ENCODE measurements at places on chromosomes 13 and 19.

DNA sequence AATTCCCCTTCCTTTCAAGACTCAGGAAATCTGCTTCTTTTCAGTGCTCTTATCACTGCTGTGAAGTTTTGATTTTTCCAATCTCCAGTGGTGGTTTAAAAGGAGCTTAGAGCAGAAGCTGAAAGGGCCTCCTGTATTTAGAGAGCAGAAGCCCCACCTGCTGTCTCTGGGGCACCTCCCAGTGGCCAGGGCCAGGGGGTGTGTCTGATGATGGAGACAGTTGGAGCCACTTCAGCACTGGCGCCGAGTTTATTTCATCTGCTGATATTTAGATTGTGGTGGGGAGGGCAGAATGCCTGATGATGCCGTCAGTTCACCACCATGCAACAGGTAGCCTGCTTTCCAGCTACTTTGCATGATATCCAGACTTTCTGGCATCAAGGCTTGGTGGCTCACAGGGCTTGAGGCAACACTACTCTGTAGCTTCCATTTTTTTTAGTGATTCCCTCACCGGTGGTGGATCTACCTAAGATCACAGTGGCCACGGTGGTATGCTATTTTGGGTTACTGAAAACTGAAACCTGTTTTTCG is 371.9 kb downstream of the KCNRG start:
- DNase-seq = peak; percentile 16

DNA sequence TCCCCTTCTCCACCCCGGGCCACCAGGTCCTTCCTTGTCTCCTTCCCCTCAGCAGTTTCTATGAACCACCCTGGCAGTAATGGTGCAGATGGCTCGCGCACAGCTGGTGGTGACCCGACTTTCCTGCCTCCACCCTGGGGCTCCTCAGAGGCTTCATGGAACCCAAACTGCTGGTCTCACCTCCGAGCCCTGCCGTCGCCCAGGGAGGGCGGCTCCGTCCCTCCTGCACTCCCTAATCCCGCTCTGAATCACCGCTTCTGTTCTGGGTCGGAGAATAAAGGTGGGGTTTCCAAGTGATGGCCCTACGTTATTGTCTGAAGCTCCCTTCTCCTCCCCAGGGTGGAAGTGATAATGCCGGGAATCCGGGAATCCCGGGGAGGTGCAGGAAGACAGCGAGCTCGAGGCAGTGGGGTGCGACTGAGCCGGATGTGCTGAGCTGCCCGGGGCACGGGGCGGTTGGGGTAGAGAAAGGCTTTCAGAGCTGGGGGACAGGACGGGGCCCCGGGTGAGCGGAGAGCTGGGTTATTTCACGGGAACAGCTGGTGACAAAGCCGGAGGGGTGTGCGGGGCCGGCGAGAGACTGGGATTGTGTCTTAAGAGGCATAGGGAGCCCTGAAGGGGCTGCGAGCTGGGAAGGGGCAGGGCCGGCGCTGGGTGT is 711 bp downstream of the FUT2 start:
- no peak for DNase-seq

- no peak for DNase-seq
Observed at GRCh38 chr19:42024622-42025111, 30.6 kb upstream of the ATP1A3 start.

DNA sequence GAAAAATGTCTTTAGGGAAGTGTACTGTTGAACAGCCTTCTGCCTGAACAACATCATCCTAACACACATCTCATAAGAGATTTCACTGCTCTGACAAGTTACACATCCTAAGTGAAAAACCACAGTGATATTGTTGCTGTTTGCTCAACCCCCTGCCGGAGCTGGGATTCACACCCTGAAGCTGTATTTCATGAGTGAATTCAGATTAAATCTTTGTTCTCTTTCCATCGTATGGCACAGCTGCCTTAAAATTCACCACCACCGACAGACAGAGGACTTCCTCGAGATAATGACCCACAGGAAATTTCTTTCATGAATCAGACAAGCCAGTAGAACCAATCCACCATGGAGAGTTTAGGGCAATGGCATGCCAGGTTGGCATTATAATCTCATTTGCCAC is 280.8 kb downstream of the DCT start:
- DNase-seq = no peak

GRCh38 chr19:38945562-38946228 is 15.0 kb downstream of the MRPS12 start:
- DNase-seq = no peak

DNA sequence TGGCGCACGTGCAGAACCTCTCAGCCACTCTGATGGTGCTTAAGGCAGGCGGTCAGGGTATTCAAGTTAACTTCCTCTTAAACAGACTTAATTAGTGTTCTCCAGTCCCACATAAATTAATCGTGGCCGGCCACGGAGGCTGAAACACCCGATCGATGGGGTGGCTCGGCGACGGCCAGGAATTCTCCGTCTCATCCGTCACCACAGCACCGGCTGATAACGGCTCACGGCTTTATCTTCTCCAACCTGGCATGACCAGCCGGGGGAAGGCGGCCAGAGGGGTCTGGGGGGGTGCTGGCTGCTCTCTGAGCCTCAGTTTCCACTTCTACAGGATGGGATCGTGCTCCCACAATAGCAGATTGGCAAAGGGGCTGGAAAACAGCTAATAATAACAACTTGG is 32.6 kb upstream of the TCF3 start:
- no peak for DNase-seq

- DNase-seq = no peak
Observed at GRCh38 chr13:77477299-77477848, 58.1 kb upstream of the SCEL start.

DNA sequence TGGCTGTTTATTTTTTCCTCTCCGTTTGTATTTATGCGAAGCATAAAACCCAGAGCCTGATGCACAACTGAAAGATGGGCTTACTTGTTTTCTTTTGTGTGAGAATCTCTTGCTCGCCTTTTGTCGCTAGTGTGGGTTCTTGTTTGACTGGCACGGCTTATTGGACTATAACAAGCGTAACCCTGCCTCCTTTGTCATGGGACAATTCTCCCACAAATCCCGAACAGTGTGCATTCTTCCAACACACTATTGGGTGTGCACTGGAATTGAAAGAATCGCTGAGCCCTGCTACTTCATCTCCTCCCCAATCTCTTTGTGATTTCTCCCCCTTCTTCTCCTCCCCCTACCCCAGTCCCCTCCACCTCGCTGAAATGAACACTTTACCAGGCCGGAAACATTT is 110.8 kb downstream of the ZIC5 start:
- no peak for DNase-seq

DNA sequence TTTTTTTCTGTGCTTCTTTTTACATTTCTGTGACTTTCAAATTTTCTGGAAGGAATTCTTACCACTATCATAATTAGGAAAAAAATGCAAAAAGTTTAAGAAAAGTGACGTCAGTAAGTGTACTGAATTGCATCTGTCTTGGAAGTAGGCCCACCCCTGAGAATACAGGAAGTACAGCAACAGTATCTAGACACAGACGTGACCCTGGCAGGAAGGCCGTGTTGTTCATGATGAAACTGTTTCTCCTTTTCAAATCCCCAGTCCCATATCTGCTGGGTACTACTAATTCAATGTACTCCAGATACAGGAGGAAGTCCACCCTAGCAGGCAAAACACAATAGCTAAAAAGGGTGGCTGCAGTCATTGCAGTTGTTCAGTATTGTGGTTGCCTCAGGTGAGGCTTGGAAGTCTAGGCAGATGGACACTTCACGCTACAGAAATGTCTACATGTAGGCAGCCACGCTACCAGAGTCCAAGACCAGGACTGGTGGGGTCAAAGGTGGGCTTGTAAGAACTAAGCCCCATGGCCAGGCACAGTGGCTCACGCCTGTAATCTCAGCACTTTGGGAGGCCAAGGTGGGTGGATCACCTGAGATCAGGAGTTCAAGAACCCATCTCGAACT is 49.6 kb upstream of the MED4 start:
- DNase-seq = no peak

DNA sequence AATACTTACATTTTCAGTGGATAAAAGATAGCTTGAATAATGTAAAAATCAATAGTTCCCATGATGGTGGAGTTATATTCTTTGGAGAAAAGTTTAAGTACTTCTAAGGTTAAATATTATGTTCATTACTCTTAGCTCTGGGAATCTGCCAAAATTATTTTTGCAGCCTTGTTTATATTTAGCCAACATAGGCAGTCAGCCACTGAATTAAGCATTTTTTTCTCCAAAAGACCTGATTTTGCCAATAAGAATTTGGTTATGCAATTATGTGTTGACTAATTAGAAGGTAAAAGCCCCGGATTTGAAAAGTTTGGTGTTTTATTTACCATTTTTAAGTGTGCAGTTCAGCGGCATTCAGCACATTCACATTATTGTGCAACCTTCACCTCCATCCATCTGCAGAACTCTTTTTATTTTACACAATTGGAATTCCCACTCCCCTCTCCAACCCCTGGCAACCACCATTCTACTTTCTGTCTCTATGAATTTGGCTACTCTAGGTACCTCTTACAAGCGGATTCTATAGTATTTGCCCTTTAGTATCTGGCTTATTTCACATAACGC is 90.1 kb upstream of the C1QTNF9B start:
- DNase-seq = no peak

- DNase-seq = no peak
Observed at GRCh38 chr13:100648354-100648753, 26.2 kb downstream of the TMTC4 start.

DNA sequence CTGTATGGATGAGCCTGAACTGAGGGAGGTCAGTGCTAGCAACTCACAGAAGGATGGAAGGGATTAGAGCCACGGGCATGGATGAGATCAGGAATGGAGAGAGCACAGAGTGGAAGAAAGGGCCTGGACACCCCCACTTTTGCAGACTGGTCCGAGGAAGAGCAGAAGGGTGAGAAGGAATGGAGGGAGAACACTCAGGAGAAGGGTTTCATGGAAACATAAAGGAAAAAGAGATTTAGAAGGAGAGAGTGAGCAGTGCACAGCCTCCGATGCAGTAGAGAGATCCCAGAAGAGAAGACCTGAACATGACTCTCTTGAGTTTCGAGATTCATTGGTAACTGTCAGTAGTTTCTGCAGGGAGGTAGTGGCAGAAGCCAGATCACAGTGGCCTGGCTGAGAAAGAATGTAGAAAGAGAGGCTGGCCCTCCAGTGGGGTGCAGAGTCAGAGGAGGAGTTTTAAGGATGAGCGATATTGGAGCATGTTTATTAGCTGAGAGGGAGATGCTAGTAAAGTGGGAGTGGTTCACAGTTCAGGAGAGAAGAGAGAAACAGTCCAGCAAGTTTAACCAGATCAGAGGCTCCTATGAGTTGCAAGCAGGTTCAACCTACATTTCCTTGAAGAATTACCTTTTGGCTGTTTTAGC is 108.9 kb downstream of the ZAR1L start:
- DNase-seq = no peak

GRCh38 chr19:41591951-41592562 is 16.1 kb downstream of the CEACAM21 start:
- no peak for DNase-seq

DNA sequence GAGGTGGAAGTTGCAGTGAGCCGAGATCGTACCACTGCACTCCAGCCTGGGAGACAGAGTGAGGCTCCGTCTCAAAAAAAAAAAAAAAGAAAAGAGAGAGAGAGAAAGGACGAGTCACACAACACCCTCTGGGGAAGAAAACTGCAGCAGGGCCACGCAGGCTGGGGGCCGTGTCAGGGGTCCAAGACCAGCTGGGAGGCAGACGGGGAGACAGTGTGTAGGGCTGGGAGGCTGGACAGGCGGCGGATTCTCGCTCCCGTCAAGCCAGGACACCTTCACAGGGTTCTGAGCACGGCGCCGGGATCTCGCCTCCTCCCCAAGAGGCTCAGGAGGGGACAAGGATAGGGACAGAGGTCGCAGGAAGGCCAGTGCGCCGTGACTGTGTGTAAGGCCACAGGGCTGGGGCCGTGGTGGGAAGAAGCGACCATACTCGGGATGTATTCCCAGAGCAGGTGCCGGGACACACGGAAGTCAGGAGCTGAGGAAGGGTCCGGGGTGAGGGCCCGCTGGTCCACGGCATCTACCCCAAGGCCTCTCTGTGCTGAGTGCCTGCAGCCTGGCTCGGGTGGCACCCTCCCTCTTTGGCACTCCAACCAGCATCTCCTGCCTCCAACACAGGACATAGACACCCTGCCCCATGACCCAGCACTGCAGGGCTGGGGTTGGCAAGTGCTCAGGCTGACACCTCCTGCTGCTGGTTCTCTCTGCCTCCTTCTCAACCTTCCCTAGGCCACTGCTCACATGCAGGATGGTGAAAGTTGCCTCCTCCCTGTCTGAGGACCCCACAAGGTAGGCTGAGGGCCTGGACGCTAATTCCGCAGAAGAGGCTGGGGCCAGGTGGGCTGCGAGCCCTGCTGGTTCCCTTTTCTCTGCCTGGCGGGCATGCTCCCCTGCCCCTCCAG is 21.2 kb downstream of the ZNF787 start:
- no peak for DNase-seq

GRCh38 chr19:34837262-34837661 is 64.2 kb upstream of the ZNF599 start:
- no peak for DNase-seq

- no peak for DNase-seq
Observed at GRCh38 chr13:92362717-92363116, 863.9 kb upstream of the GPC6 start.

DNA sequence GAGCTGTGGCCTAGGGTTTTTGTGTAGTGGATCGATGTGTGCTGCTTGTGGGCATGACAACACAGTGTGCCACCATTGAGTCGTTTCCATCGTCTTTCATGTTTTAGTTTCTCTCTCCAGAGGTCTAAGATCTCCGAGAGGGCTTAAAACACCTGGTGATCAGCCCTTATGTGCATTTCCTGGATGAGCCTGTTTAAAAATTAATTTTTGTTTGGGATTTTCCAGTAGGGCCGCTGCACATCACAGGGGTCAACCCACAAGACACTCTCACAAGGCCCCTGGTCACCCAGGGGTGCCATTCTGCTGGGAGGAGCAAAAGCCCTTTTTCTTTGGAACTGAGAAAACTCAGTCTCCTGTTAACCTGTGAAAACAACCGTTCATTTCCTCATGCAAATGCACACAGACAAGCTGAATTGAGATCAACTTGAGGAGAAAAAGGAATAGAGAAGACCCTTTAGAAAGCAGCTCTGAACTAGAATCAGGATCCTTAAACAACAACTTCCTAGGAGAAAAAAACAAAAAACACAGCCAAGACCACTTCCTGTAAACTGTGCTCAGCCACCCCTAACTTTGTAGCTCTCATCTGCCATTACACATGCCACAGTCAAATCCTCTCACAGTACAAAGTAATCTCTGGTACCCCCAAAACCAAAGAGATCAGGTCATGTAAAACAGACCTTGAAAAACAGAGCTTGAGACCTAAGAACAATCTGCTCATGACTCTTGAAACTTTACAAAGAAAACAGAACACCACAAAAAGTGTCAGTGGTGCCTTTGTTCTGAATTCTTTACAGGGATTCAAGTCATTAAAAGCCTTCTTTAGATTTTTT is 8.3 kb upstream of the MTRF1 start:
- peak; percentile 10 for DNase-seq

GRCh38 chr19:28456252-28456651 is 756.7 kb downstream of the UQCRFS1 start:
- no peak for DNase-seq

- no peak for DNase-seq
Observed at GRCh38 chr19:30401956-30402355, 29.8 kb downstream of the ZNF536 start.

DNA sequence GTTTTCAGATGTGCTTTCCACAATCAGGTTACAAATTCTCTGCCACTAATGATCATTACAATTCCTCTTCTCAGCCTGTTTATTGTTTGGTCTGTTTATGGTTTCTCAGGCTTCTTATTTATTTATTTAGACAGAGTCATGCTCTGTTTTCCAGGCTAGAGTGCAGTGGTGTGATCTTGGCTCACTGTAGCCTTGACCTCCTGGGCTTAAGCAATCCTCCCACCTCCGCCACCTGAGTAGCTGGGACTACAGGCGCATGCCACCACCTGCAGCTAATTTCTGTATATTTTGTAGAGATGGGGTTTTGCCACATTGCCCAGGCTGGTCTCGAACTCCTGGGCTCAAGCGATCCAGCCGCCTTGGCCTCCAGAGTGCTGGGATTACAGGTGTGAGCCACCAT is 2.1 kb upstream of the ZSCAN5A start:
- no peak for DNase-seq
